ENCODE measurements at places on chromosomes 11 and 22. TPM values are rescaled to one million over a fixed set of nuclear protein-coding genes. Genes with fewer than 3 reads are reported as not detected.

- no peak for DNase-seq
These were observed 11.2 kb downstream of the KCNQ1OT1 start for GRCh38 chr11:2688381-2689231.

GRCh38 chr22:43782448-43782847 lies 29.7 kb downstream of the EFCAB6 start:
- DNase-seq, result no peak

- no peak for DNase-seq
These were observed 57.1 kb downstream of the TRAF6 start for GRCh38 chr11:36452961-36453360.

- no peak for DNase-seq
These were observed 22.2 kb downstream of the NNMT start for GRCh38 chr11:114318361-114318760.

DNA sequence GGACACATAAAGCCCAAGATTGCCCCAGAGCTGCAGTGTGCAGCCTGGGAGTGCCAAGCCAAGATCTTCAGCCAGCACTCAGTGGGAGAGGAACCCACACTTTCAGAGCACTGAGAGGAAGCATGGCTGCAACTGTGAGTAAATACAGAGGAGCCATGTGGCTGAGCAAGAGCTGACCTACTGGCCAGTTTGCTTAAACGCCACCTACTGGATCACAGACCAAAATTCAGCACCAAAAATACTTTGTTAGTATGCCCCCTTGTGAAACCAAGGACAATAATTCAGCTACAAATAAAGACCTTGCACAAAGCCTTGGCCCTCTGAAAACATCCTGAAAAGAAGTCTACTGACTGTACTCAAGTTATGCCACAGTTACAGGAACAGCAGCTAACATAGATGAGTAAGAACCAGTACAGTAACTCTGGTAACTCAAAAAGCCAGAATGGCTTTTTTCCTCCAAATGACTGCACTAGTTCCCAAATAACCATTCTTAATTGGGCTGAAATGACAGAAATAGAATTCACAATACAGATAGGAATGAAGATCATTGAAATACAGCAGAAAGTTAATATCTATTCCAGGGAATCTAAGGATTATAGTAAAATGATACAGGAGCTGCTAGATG lies 10.1 kb upstream of the OR4A15 start:
- DNase-seq, result no peak

Gene BAD
- total RNA-seq, result 153 TPM

Gene CHRM1
- not detected for total RNA-seq

DNA sequence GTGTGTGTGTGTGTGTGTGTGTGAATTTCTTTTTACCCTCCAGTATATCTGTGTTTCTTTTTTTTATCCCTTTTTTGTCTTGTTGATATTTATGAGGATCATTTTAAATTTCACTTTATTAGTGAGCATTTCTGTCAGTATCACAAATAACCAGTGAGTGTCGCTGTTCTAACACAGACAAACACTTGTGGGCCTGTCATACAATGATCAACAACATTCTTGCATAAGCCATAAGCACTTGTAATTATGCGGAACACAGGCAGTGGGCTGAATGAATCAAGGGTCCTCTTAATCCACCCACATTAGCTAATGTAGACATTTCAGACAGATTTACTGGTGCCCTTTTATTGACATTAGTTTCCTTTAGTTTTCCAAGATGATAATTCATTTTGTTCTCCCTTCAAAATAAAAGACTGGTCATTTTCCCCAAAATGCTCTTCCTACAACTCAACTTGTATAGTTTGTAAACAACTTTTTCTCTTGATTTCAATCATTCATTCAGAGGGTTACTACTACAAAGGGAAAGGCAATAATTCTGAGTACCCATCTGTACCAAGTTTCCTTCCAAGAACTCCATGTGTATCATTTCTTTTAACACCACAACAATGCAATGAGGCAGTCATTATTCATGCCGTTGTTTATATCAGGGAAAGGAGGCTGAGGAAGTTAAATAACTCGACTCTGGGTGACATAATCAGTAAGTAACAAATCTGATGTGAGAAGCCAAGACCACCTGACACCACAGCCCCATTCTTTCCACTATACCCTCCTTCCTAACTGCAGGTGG lies 34.5 kb upstream of the ANO3 start:
- no peak for DNase-seq

Measured in thyroid gland (tissue), 4 donors.